Thyroid gland (tissue), 4 donors: ENCODE measurements at places on chromosomes 12 and 14. TPM values are rescaled to one million over a fixed set of nuclear protein-coding genes. Genes with fewer than 3 reads are reported as not detected.

- H3K4me1 ChIP-seq: peaks cover 3% of the 10 kb centered on the region
- DNase-seq: no peak
- no peak overlapping the region for H3K4me3 ChIP-seq
- no peak overlapping the region for H3K27ac ChIP-seq
- H3K36me3 ChIP-seq: no peaks in the 10 kb centered on the region
Measured at GRCh38 chr12:107411792-107412535, 273.6 kb upstream of the PWP1 start.

Gene RPL10L
- total RNA-seq: not detected

Gene SERPINA3
- 16.3 TPM for total RNA-seq

DNA sequence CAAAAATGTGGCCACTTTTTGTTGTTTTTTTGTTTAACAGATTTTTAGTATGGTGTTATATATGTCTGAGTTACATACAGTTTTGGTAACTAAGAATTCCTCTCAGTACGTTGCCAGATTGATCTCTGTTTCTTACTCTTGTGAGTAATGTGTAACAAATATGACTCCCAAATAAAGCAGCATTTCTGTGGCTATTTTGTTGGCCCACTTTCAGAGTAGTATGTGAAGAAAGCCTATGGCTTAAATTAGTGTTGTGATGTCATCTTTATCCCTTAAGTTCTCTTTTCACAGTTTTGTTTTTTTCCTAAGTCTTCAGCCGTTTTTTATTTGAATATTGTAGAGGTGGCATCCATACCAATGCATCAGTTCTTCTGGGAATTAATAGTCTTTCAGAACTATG is 10.7 kb downstream of the PCNX4 start:
- peaks cover 6% of the 10 kb centered on the region for H3K4me1 ChIP-seq
- no peaks in the 10 kb centered on the region for H3K27me3 ChIP-seq
- H3K4me3 ChIP-seq: no peak overlapping the region
- no peak for DNase-seq

DNA sequence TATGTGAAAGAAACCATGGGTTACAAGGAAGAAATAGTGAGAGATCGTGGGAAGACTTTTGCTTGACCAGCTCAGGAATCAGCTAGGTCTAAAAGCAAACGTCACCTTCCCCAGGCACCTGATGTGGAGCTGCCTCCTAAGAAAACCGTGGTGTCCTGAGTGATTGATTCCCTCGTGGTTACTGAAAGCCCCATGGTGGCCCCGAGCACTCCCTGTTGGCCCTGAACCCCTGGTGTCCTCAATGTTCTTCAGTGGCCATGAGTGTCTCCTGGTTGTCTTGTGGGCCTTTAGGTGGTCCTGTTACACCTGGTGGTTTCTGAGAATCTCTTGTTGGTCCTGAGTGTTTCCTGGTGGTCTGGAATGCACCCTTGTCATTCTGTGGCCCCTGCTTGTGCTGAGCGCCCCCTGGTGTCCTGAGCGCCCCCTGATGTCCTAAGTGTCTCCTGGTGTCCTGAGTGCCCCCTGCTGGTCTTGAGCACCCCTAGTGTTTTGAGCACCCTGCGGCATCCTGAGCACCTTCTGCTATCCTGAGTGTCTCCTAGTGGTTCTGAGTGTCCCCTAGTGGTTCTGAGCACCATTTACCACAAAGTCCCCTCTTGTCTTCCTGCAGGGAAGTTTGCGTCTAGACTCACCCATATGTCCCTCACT is 518.7 kb downstream of the TMEM121 start:
- no peaks in the 10 kb centered on the region for H3K27me3 ChIP-seq
- H3K27ac ChIP-seq: no peak overlapping the region
- no peaks in the 10 kb centered on the region for H3K4me1 ChIP-seq
- no peaks in the 10 kb centered on the region for H3K36me3 ChIP-seq

Gene OR6S1
- not detected for total RNA-seq

DNA sequence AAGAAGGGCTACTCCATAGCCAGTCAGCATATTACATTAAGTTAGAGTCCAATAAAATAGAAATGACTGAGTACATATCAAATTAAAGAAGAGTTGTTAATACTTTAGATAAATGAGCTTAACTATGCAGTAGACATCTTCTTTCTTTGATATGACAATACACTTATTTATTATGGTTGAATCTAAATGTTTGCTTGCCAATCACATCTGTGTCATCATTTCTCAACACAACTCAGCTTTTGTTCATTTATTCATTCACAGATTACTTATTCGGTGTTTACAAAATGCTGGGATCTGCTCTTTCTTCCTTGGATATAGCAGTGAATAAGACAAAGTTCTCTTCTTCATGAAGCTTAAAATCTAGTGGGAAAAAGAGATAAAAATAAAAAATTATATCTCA is 614.6 kb upstream of the ATP2B1 start:
- no peaks in the 10 kb centered on the region for H3K4me1 ChIP-seq
- no peaks in the 10 kb centered on the region for H3K36me3 ChIP-seq
- no peaks in the 10 kb centered on the region for H3K27me3 ChIP-seq
- no peak for DNase-seq
- H3K4me3 ChIP-seq: no peak overlapping the region

GRCh38 chr12:118404876-118405521 is 28.6 kb downstream of the SUDS3 start:
- no peaks in the 10 kb centered on the region for H3K27me3 ChIP-seq
- H3K4me1 ChIP-seq: no peaks in the 10 kb centered on the region
- peak; percentile 69 for DNase-seq
- H3K36me3 ChIP-seq: peaks cover 25% of the 10 kb centered on the region
- no peak overlapping the region for H3K4me3 ChIP-seq
- no peak overlapping the region for H3K27ac ChIP-seq

DNA sequence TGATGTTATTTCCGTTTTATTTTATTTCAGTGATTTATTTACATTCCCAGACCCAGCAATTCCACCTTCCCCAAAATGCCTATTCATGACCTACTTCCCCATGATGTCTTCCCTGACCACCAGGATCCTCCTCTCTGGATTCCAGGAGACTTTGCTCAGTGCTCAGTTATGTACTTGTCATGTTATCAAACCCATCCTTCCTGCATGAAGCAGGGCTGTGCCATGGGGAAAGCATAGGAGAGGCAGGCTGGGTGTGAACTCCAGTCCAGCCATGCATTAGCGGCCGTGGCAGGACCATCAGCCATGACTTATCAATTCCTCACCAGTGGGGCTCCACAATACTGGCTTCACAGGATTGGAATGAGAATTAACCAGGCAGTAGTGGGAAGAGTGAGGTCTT is 57.8 kb downstream of the B4GALNT3 start:
- H3K36me3 ChIP-seq: no peaks in the 10 kb centered on the region
- no peak overlapping the region for H3K27ac ChIP-seq
- no peaks in the 10 kb centered on the region for H3K27me3 ChIP-seq
- no peak overlapping the region for H3K4me3 ChIP-seq

Gene TRIM9
- total RNA-seq: 2.0 TPM

DNA sequence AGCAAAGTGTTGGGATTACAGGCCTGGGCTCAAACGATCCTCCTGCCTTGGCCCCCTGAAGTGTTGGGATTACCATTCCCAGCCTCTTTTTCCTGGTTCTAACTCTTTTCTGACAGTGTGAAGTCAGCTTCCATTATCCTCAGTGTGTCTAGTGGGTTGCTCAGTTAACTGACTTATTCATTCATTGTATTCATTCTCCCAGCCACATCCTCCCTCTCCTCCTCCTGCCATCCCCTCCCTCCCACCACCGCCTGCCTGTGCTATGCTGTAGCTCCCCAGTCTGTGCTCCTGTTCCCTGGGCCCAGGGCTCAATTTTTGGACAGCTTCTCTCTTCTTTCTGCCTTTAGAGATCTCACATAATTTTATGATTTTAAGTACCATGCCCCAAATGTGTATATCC is 19.4 kb downstream of the ATP6V0A2 start:
- no peaks in the 10 kb centered on the region for H3K4me1 ChIP-seq
- no peaks in the 10 kb centered on the region for H3K27me3 ChIP-seq
- H3K36me3 ChIP-seq: peaks cover 19% of the 10 kb centered on the region
- H3K27ac ChIP-seq: no peak overlapping the region
- DNase-seq: no peak

DNA sequence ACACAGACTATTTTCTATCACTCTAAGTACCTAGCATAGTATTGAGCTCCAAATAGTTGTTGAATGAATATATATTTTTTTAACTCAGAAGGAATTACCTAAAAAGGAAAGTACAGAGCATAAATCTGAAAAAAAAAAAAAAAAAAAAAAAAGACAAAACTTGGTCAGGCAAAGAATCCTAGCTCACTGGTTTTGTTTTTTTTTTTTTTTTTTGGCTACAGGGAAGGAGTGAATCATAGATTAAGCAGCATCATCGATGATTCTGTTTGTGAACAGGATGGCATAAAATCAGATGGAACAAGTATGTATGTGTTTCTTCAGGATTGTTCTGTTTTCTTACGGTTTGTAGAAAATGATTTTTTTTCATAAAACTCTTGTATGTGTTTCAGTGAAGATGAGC is 66.1 kb upstream of the BCAT1 start:
- no peaks in the 10 kb centered on the region for H3K36me3 ChIP-seq
- H3K4me1 ChIP-seq: peaks cover 5% of the 10 kb centered on the region
- H3K27me3 ChIP-seq: no peaks in the 10 kb centered on the region
- no peak overlapping the region for H3K4me3 ChIP-seq
- no peak for DNase-seq
- no peak overlapping the region for H3K27ac ChIP-seq

DNA sequence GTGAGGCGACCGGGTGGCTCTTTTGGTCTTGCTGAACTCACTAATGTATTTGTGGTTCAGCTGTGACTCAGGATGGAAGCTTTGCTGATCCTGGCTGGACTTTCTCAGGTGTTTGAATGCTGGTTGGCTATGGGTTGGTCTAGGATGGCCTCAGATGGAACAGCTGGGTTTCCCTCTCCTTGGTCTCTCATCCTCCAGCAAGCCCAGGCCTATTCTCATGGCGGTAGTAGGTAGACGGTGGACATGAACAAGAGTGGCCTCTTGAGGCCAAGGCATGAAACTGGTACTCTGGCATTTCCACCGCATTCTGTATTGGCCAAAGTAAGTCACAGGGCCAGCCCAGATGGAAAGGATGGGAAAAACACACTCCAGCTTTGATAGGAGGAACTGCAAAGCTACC is 11.8 kb upstream of the POLR3B start:
- H3K4me1 ChIP-seq: peaks cover 19% of the 10 kb centered on the region
- H3K27ac ChIP-seq: no peak overlapping the region
- H3K4me3 ChIP-seq: no peak overlapping the region
- H3K36me3 ChIP-seq: no peaks in the 10 kb centered on the region
- DNase-seq: peak; percentile 35
- H3K27me3 ChIP-seq: no peaks in the 10 kb centered on the region

DNA sequence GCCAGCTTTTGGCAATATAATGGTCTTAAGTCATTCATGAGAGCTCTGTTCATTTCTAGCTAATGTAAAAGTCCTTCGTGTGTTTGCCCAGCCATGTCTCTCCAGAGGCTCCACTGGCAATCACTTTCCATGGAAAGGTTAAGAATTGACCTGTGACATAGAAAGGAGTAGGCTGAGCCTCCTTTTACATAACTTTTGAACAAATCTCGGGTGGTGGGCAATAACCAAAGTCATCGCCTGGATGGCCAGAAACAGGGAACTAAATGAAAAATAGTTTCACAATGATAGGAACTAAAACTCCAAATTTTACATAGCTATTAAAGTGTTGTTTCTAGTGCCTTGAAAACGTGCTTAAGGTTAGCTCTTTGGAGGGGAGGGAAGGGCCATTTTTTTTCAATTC is 6.5 kb downstream of the BHLHE41 start:
- H3K36me3 ChIP-seq: no peaks in the 10 kb centered on the region
- H3K4me3 ChIP-seq: no peak overlapping the region
- H3K27ac ChIP-seq: peak overlapping the region; percentile 99
- H3K27me3 ChIP-seq: no peaks in the 10 kb centered on the region
- H3K4me1 ChIP-seq: peaks cover 57% of the 10 kb centered on the region

Gene TAS2R8
- total RNA-seq: 0.49 TPM

DNA sequence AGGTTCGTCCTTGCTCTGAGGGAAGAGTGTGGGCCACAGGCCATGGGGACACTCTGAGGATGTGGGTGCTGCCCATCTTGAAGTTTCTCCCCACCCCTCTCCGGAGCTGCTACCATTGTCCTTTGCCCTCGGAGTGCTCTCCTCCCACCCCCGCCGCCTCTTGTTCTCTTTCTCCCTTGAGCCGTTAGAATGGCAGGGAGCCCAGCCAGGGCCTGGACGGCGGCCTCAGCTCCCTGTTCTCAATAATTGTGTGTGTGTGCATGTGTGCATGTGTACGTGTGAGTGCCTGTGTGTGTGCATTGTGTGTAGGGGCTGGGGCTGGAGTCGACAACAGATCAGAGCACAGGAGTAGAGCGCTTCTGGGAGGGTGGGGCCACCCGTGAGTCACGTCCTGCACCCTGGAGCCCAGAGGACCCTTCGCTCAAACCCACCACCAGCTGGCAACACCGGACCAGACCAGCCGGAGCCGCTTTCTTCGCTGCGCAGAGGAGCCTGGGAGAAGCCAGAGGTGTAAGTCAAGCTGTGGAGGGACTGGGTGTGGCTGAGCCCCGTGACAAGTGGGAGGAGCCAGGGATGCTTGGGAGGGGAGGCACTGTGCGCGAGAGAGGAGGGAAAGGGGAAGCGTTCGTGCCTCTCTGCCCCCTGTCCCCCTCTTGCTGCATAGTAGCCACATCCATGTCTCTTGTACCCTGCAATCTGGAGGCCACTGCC is 25.9 kb upstream of the KCNA5 start:
- H3K4me1 ChIP-seq: no peaks in the 10 kb centered on the region
- no peaks in the 10 kb centered on the region for H3K27me3 ChIP-seq
- no peak overlapping the region for H3K27ac ChIP-seq
- H3K36me3 ChIP-seq: no peaks in the 10 kb centered on the region
- H3K4me3 ChIP-seq: no peak overlapping the region
